ENCODE measurements at places on chromosomes 1 and 21.

DNA sequence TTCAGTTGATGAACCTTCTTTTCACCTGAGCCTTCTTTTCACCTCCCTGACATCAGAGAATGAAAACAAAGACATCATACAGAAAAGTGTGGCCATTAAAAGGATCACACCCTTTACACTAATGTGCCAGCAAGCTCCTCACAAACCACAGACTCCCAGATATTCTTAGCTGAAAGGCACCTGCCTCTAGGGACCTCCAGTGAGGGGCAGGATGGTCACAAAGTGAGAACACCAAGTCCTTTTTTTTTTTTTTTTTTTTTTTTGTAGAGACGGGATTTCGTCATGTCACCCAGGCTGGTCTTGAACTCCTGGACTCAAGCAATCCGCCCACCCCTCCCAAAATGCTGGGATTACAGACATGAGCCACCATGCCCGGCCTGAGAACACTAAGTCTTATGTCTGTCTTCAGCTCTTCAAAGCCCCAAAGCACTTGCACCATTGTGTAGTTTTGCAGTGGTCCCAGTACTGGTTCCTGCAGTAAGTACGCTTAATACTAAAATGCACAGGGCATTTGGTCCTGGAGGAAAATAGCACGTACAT is 58.2 kb upstream of the LBR start:
- DNase-seq: no peak

DNA sequence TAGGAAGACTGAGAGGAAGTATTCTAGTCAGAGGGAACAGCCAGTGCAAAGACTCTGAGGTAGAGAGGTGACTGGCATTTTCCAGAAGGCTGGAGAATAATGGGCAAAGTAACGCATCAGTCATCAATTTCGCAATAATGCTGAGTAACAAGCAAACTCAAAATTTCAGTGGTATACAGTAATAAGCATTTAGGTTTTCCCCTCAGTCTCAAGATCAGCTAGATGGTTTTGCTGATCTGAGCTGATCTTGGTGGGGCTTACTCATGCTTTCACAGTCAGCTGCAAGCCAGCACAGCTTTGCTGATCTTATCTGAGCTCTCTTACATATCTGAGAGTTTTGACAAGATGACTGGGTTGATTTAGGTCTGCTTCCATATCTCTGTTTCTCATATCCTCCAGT is 108.7 kb downstream of the TSEN15 start:
- DNase-seq: no peak

DNA sequence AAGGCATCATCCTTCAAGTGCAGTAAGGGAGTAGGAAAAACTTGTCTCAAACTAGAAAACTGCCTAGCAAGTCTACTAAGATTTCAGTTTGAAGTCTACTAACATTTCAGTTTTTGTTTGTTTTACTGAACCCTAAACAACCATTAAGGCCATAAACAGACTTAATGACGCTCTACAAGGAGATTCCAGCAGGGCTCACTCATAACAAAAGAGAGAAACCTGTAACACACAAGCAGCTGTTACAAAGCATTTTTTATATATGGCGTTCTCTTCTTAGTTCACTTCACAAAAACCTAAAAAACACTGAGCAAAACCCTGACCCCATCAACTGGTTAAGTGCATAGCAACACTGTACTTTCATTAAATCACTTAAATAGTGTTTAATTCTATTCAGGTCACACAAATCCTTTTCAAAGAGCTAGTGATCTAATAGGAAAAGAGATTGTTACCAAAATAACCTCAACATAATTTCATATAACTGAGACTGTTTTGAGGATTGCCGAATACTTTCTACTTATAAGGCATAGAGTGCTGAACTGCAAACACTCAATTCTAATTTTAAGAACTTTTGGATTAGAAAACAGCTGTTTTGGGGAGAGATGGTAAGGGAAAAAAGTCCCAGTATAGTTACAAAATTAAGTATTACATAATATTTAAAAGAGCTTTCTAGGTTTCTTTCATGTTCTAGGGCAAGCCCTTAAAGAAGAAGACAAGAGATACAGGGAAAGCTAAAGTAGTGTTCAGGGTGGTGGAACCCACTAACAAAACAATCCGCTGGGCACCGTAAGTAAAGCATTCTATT is 1.4 kb downstream of the B3GALNT2 start:
- DNase-seq: no peak

DNA sequence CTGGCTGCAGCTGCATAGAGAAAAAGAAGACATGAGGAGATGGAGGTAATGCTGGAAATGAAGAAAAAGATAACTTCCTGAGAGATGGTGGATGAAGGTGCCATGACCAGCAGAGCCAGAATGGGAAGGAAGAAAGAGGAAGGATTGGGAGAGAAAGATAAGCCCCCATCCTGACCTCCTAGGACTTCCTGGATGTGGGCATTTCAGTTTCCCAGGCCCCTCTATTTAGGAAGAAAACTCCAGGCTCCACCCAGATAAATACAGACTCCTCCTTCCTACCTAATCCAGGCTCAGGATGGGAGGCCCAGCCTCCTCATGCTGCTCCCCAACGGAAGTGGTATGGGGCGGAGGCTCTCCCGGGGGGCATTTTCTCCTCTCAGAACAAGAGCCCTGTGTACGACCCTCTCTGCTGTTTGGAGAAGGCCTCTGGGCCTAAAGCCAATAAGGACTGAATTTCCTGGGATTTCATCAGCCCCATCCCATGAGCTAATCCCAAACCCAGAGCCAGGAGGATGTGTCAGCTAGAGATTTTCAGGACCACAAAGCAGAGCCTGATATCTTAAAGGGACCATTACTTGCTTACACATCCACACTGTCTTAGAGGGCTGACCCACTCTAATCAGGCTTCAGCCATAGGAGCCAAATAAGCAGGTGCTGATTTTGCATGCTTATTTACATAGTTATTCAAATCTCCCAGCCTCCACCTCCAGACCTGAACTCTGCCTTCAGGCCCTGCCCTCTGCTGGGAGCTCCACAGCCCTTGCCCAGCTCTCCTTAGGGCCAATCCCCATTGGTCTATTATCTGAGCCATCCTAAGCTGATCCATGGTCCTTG is 5.1 kb upstream of the ARHGEF2 start:
- DNase-seq: no peak

GRCh38 chr1:101497881-101498559 is 261.2 kb downstream of the S1PR1 start:
- no peak for DNase-seq

DNA sequence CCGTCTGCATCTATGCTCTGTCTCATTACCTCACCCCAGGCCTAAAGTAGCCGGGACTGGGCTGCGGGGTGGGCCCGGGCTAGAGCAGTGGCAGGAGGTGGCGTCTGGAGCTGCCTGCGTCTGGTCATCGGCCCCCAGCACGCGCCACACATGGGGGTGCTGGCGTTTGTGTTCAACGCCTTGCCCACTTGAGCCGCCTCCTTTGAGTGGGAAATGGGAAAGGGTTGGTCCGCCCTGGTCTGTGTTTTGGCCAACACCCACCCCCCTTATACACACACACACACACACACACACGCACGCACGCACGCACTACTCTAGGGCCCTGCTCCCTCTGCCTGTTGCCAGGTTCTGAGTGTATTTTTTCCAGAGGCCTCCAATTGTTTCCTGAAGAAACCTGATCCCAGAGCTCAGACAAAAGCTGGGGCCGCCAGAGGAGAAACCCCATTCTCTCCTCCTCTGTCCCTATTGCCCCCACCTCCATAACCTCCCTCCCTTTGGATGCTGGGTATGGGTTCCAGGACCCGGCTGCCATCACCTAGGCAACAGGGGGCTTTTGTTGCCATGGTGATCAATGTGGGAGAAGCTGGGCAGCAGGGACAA is 10.1 kb downstream of the VANGL2 start:
- no peak for DNase-seq

DNA sequence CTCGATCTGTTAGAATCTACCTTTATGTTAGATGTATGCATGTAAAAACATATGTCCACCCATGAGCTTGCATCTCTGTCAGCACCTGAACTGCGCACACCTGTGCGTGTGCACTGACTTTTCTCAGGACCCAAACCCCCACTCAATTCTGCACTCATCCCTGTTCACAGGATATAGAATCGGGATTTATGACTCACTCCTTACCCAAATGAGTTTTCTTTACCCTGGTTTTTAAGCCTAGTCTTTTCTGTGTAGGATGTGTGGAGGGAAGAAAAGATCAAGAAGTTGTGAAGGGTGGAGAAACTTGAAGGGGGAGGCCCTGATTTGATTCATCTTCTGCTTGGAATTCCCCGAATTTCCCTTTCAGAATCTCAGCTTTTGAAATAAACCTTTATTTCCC is 2.4 kb downstream of the ACKR1 start:
- no peak for DNase-seq

GRCh38 chr1:10916991-10917390 is 95.5 kb upstream of the TARDBP start:
- DNase-seq: no peak

- DNase-seq: no peak
Observed at GRCh38 chr1:212078826-212079225, 43.3 kb downstream of the DTL start.

GRCh38 chr1:157955857-157956256 is 37.6 kb upstream of the KIRREL1 start:
- DNase-seq: no peak

DNA sequence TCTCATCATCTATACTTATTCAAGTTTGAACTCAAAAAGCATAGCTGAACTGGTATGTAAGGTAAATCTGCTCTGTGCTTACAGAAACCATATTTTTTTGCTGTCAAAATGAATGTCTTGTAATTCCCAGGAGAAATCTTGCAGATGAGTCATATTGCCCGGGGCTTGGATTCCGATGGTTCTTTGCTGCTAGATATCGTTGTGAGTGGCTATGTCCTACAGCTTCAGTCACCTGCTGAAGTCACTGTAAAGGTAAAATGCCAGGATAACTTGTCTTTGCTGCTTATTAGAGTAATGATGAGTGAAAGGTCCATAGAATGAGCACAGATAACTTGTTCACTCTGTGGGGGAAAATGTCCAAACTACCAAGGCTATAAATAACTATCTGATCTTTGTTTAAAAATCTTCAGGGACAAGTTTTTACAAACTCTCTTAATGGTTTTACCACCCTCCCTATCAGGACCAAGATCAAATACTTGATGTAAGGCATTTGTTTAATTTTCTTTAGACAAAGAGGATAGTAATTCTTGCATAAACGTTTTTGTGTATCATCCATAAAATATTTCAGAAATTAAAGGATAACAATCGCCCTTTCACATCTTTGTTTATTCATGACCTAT is 222.3 kb downstream of the TPR start:
- DNase-seq: no peak

DNA sequence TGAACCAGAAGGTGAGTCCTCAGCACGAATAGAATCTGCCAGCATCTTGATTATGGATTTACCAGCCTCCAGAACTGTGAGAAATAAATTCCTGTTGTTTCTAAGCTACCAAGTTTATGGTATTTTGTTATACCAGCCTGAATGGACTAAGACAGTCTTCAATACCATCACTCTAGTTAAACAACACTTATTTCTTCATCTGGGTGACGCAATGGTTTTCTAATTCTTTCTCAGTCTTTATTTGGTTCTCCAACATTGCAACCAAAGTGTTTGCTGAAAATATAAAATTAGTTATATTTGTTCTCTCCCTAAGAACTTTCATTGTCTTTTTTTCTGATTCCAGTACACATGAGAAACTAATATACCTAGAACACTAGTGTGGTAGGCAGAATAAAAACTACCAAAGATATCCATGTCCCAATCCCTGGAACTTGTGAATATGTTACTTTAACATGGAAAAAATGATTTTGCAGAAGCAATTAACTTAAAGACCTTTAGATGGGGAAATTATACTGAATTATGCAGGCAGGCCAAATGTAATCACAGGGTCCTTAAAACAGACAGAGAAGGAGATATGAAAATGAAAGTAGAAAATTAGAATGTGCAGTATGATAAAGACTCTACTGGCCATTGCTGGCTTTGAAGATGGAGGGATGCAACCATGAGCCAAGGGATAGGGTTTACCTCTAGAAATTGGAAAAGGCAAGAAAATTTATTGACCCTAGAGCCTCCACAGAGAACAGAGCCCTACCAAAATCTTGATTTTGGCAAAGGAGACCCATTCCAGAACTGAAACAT is 1115.1 kb downstream of the PLA2G4A start:
- DNase-seq: no peak

DNA sequence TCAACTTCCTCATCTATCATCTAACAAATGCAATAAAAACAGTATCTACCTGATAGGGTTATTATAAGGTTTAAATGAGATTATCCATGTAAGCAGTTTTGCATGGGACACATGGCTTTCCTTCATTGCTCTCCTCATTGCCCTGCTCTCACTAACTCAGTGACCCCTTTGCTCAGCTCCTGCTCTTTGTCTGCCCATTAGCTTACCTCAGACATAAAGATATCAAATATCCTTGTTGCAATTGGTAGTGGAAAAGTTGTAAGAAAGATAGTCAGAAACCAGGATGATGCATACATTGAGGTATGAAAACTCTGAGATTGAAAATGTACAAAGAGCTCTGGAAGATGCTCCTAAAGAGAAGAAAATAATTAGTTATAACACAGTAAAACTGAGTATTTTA is 89.8 kb downstream of the EVI5 start:
- DNase-seq: no peak

DNA sequence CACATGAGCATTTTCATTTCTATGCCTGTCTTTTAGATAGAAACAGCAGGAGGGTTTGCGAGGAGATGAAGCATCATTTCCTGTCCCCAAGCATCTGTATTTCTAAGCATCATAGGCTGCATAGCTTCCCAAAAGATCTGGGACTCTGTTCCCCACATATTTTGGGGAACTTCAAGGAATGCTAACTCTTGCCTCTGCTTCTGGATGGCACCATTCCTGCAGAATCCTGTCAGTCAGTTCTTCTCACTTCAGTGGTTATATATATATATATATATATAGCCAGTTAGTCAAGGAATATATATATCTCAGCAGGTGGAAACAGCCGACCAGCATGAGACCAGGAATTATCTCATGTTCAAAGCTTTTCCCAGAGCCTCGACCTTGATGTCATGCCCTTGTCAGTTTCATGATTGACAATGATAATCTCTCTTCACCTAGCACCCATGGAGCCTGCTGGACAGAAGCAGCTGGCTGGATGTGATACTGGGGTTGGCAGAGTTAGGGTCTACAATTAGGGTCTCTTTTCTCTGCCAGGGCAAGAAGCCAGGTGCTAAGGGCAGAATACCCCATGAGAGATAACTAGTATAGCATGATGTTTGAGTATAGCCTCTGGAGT is 2.4 kb downstream of the PFKFB2 start:
- DNase-seq: no peak

- peak; percentile 35 for DNase-seq
Observed at GRCh38 chr1:184973272-184974055, 844 bp downstream of the NIBAN1 start.

DNA sequence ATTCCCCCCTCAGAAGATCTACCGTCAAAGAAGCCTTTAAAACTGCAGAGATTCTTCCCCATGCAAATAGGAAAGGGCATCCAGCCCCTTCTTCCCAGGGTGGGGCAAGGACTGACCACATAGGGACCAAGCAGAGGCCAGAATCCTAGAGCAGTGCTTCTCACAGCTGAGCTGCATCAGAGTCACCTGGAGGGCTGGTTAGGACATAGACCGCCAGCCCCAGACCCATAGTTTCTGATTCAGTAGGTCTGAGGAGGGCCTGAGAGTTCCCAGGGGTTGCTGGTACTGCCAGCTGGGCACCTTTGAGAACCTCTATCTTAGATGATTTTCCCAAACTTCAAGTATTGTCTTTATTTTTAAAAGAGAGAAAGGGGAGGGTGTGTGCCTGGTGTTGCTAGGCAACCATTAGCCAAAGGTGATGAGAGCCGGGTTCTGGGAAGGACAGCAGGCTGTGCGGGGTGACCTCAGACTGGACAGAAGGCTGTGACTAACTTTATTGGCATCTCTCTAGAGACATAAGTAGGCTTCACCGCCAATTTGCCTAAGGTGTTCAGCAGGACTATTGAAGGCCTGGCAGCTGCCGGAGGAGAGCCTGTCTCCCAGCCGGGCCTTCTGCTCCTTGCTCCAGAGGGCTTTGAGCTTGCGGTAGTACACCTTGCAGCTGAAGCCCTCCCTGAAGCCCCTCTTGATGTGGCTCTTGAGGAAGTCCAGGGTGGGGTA is 3.0 kb downstream of the SPATA46 start:
- no peak for DNase-seq

All from stimulated activated CD8-positive, alpha-beta memory T cell treated with anti-CD3 and anti-CD28 coated beads, Interleukin-15, amount 100 ng/mL, for 4 hours (primary cell).